CD4-positive, alpha-beta T cell treated with Interleukin-4 for 4 hours (primary cell): ENCODE measurements at places on chromosomes 4 and X.

DNA sequence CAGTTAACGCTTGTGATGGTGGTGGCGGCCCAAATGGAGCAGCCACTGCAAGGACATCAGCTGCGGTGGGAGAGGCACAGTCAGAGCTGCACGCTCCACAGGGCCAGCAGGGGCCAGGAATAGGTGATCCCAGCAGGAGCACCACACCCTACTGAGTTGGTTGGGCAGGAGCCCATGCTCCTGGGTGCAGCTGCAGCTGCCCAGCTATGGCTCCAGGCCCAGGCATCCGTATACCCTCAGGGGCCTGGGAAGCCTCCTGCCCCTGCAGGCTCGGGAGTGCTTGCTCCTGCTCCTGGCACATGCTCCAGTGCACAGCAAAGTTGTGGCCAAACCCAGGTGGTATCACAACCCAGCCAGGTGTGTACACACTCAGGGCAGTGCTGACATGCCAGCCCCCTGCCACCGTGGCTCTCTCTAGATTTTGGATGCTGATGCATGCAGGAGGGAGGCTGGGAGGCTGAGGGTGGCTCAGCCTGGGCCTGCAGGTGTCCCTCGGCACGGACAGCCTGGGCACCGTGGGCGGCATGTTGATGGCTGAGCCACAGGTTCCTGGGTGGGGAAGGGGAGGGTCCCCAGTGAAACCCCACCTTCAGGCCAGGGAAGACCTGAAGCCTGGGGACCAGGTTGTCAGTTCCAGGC is 150.2 kb downstream of the CXXC4 start:
- no peak for DNase-seq

DNA sequence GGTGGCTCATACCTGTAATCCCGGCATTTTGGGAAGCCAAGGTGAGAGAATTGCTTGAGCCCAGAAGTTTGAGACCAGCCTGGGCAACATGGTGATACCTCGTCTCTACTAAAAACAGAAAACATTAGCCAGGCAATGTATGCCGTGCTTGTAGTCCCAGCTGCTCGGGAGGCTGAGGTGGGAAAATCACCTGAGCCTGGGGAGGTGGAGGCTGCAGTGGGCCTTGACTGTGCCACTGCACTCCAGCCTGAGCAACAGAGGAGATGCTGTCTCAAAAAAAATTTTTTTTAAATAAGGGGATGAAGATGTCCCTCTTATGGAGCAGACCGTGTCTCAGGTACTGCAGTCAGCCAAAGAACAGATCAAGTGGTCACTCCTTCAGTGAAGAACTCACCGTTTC is 13.5 kb downstream of the CTAG1B start:
- DNase-seq: no peak

DNA sequence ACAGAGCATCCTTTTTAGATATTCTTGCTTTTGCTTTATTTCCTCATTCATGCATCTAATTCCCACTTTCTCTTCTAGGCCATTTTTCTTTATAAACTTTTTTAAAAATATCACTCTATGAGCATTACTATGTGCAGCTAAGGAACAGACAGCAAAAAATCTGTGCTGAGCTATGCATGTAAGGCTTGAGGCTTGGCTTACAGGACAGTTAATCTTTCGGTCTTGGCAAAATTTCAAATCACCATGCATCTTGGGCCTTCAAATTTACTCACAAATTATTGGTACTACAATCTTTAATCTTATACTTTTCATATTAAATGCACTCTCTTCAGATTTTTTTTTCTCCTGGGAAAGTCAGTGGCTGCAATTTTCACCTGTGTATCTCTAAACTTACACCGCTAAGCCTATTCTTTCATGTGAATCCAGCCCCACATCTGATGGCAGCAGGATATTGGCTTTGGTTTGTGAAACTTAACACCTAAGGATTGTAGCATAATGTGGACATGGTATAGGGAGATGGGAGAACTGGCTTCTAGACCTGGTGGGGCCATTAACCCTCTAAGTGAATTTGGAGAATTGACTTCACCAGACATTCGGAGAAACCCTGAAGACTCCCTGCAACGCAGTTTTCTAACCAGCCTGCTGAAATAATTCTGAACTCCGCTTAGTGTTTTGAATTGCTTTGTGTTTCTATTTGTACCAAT is 278.3 kb downstream of the SPRY1 start:
- no peak for DNase-seq

DNA sequence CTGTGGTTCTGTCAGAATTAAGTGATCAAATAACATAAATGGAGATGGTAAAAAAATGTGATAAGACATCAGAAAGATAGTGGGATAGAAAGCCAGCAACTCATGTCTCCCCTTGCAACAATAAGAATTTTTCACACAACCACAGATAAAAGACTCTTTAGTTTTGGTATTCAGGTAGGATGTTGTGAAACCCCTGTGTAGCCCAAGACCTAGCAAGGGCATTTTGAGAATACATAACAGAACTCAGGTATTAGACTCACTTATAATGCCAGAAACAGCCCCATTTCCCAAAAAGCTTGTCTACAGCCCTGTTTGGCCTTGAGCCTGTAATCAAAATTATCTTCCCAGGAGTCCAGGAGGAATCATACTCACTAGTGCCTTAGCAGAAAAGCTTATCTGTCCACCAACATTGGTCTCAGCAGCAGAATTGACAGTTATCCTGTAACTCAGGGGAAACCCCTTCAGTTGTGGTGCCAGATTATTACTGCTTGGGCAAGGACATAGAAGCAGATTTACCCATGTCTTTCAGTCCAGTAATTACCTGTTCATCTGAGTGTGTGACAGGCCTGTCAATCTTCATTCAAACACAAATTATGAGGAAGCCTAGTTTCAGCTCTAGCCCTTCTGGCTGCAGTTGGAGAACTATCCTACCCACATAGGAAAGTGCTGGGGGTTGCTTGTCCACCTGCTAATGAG is 41.0 kb upstream of the UGT2B17 start:
- no peak for DNase-seq

DNA sequence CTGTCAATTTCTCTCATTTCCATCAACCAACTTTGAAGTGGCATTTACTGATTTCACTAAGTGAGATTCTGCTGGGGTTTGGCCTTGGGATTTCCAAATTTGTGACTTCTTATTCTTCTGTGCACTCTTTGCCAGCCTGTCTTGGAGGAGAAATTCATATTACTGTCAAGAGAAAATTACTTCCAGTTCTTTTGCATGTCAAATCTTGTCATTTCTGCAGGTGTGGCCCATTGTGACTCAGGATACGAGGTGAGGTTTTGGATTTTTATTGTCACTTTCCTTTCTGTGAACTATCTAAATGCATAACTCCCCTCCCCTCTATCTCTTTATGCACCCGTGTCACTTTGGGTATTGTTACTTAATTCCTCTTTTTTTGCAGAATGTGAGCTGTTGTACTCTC is 102.6 kb upstream of the GUCY1A1 start:
- DNase-seq: no peak

- DNase-seq: no peak
Observed at GRCh38 chr4:48687313-48688051, 92.6 kb downstream of the FRYL start.

DNA sequence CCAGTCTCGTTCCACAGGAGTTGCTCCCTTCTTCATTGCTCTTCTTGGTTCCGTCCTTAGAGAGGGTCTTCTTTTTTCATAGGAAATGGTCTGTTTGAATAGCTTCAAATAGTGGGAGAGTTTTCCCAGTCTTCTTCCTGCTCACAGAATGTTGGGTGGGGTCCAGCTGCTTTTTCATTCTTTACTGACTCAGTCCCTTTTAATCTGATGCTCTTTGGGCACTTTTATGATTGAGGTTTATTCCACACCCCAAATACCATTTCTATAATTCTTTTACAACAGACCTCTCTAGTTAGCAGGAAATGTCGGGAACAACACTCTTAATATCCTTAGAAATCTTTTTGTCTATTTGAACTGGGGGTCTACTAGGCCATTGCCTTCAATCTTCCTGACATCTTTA is 239.5 kb downstream of the PRDM5 start:
- DNase-seq: no peak

DNA sequence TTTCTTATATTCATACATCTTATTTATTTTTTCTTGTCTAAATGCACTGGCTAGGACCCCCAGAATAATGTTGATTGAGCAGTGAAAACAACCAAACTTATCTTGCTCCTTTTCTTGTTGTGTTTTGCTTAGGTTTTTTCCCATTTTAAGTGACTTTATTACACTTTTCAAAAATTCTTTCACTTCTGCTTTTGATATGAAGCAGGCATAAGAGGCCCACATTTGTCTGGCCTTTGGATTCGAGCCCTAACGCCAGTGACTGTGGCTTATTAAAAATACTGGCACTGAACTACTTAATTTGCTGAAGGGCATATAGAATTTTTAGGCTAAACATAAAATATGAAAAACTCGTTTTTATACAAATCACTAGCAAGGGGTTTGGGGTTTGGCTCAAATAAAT is 197.0 kb downstream of the ASB9 start:
- no peak for DNase-seq

- DNase-seq: no peak
Observed at GRCh38 chr4:46386570-46386969, 3.4 kb downstream of the GABRA2 start.

GRCh38 chrX:75086731-75087195 is 69.3 kb downstream of the ABCB7 start:
- DNase-seq: no peak

DNA sequence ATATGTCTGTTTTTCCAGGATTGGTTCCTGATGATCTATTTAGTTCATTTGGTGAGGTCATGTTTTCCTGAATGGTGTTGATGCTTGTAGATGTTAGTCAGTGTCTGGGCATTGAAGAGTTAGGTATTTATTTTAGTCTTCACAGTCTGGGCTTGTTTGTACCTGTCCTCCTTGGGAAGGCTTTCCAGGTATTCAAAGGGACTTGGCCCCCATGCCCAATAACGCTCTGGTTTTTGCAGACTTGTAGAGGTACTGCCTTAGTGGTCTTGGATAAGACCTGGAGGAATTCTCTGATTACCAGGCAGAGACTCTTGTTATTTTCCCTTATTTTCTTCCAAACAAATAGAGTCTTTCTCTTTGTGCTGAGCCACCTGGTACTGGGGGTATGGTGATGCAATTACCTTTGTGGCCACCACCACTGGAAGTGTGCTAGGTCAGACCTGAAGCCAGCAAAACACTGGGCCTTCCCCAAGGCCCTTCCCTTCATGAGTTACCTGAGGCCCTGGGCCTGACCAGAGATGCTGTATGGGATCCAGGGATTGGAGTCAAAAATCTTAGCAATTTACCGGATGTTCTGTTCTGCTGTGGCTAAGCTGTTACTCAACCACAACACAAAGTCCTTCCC is 63.3 kb upstream of the RXFP1 start:
- no peak for DNase-seq

DNA sequence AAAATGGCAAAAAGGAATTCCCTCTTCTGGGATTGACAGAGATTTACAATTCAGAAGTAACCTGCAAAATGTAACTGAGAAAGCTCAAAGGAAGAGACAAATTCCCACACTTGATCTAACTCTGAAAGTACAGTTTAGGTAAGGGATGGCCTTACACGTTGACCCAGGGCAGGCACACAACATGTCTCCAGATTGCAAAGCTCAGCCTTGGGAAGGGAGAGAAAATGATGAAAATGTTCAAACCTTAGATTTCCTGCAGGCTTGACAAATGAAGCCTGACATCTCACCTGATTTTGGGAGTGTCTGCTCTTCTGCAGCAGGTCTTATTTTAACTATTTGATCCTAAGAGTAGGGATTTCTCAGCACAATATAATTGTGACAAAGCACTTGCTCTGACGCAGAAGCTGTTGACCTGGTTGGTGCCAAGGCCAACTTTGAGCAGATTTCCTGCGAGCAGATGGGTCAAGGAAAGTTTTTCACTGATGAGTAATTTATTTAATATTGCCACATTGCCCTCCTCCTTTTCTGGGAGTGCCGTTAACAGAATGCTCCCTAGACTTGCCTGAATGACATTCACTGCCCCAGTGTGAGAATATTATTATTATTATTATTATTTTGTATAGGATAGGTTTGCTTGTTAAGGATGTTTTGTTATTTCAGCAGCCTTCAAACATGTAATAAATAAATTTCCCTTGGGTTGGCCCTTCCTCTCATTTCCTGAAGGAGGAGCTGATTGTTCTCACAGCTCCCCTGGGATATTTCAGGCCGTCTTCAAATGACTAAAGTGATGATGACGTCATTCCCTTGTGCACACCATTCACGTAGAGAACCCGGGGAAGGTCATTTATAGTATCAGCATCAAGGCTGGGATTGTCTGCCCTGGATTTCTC is 157.1 kb downstream of the VEGFC start:
- DNase-seq: no peak

DNA sequence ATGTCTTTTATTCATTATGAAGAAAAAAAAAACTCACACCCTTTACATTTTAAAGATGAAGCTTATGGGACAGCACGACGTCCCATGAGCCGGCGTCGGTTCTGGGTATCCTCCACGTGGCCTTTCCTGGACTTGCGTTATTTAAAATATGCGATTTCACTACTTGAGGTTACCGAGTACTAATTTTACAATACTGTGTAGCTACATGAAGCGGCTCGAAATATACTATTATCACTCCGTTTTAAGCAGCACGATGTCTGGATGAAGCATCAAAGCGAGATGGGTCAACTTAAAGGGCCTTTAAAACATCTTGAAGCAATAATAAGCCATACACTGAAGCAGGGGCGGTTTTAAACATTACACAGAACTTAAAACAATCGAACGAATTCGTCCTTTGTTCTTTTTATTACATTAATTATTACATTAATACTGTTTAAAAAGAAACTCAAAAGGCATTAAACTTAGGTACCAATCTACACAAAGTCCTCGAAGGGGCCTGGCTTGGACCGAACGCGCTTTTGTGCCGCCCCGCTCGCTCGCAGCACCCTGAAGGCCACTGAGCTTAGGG is 1.4 kb upstream of the KLF3 start:
- DNase-seq: no peak

DNA sequence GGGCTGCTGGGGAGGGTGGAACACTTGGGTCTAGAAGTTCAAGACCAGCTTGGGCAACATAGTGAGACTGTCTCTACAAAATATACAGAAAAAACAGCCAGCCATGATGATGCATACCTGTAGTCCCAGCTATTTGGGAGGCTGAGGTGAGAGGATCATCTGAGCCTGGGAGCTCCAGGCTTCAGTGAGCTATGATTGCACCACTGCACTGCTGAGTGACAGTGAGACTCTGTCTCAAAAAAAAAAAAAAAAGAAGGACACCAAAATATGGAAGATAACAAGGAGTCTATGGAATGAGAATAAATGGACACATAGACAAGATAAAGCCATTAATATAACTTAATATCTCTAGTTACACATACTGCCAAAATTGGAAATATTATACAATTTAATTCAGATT is 62.7 kb upstream of the IL15 start:
- no peak for DNase-seq

DNA sequence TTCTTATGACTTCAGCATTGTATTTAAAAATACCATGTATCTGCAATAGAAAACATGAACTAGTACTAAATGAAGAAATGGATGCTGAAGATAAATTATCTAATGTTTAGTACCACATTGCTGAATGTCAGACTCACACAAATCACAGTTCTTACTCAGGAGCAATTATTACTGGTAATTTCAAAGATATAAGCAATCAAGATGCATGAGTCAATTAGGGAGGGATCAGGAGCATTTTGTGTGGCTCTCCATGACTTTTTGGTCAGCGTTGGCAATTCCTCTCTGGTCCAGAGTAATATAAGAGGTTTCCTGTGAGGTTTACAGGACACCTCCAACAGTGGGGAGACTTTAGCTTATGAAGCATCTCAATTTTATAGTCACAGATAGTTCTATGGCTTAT is 167.0 kb upstream of the PCDH7 start:
- no peak for DNase-seq
